ENCODE measurements at places on chromosomes 7 and 10. TPM values are rescaled to one million over a fixed set of nuclear protein-coding genes. Genes with fewer than 3 reads are reported as not detected.

HEPACAM2 gene
- total RNA-seq = not detected

CPN1 gene
- not detected for total RNA-seq

SHTN1 gene
- 9.2 TPM for total RNA-seq

PNLIP gene
- total RNA-seq = not detected

SLC29A4 gene
- 0.90 TPM for total RNA-seq

NME8 gene
- total RNA-seq = not detected

ATOH7 gene
- not detected for total RNA-seq

LRMDA gene
- total RNA-seq = 3.6 TPM

SEC61A2 gene
- total RNA-seq = 8.9 TPM

ODAD2 gene
- total RNA-seq = 0.18 TPM
